ENCODE measurements at places on chromosomes 2 and 18. TPM values are rescaled to one million over a fixed set of nuclear protein-coding genes. Genes with fewer than 3 reads are reported as not detected.

ABHD3 gene
- 16.7 TPM for total RNA-seq

- no peak for DNase-seq
These were observed 156.6 kb downstream of the MYCN start for GRCh38 chr2:16096962-16097361.

DNA sequence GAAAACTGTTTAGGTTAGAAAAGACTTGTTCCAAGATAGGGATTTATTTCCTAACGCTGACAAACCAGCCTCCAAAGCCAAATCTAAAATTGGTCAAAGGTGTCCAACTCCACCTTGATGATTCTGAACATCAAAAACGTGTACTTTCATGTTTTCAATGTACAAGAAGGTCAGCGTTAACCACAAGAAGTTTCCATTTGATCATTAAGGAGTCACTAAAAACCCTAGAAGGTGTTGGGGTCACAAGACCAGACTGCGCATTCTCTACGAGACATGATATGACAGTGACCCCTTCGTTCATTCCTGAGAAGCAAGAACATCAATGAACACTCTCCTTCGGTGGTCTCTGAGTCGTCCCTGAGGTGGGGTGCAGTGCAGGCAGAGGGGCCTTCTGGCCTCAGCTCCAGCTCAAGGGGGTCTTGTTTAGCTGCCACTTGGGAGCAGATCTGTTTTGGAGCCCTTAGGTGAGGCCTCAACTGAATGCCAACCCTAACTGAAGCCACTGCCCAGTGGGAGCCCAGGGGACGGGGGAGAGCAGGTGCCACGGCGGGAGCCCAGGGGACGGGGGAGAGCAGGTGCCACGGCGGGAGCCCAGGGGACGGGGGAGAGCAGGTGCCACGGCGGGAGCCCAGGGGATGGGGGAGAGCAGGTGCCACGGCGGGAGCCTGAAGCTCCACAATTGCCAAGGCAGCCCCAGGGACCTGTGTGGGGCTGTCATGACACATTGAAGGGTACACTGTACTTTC is 55.2 kb downstream of the PARD6G start:
- DNase-seq = no peak

DNA sequence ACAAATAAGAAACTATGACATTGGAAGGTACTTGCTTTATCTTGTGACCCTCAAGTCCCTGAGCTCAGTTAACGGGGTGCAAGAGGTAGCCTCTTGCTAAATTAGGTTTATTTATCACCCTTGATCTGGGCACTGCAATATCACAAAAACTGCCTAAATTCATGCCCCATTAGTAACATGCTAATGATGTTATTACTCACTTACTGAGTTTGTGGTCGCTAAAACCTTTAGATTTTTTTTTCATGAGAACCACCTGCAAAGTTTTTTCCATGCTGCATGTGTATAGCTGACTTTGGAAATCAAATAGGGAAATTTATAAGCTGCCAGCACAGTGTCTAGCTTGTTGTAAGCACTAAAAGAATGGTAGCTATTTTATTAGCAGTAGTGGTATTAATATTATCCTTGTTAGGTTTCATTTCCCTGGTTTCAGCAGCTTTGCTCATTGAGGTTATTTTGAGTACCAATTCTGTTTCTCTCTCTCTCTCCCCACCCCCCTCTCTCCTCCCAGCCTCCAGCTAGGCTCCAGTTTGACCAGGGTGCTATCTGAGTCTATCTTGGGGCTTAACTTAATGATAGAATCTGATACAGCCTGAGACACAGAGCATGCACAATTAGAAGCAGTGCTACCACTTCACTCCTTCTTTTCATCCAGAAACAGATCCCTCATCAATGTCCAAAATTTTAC is 88.7 kb upstream of the ATP8B1 start:
- no peak for DNase-seq

- DNase-seq = no peak
These were observed 80.8 kb downstream of the RTN4 start for GRCh38 chr2:54969295-54969939.
